ENCODE measurements at places on chromosomes 12 and 14. TPM values are rescaled to one million over a fixed set of nuclear protein-coding genes. Genes with fewer than 3 reads are reported as not detected.
A peak's percentile ranks its signal among the peaks of the same experiment; 100 is the strongest.

DNA sequence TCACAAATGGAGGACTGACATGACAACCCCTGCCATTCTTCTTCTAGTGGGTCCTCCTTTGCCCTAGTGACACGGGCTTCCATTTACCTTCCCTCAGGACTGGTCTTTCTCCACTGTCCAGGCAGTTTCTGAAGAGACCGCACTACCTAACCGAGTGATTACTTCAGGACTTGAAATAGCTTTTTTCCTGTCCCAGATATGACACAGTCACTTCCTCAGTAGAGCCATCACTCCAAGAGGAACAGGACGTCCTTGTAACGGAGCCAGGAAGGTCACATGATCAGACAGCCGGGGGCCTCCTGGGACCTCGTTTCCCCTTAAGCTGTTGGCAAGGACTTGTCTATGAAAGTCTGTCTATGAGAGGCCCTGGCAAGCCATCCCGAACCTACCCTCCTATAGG, 62.3 kb downstream of the FOS start:
- peak; percentile 63 for DNase-seq

Gene RPL10L
- total RNA-seq = not detected

GRCh38 chr12:112456029-112456428, 37.3 kb downstream of the PTPN11 start:
- no peak for DNase-seq

- DNase-seq = no peak
Observed at GRCh38 chr12:24015833-24016160, 66.3 kb upstream of the SOX5 start.

DNA sequence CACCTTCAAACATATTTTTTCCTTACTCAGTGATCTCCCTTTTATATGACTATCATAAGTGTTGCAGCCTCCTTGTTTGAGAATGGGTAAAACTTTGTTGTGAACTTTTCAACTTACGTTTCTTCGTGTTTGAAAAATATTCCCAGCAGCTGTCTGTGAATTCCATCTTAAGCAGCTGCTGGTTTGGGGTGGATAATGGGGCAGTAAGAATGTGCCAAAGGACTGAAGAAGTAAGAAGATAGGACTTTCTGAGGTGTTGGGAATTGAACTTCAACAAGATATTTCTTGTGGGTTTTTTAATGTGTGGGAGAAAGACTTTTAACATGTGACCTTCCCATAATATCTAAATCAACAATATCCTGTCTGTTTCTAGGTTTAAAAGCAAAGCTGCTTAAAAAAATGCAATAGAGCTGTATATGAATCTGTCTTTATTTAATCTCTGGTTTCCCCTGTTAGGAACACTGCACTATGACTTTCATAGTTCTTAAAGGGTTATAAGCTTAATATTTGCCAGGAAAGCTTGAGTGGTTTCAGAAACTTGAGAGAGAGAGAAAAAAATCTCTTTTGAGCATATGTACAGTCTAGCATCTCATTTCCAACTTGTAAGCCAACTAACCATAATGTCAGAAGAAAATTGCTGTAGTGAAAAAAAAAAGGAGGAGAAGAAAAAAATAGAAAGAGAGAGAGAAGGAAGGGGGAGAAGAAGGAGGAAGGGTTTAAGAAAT, 1659.2 kb upstream of the FLRT2 start:
- DNase-seq = no peak

Gene SYNDIG1L
- not detected for total RNA-seq

DNA sequence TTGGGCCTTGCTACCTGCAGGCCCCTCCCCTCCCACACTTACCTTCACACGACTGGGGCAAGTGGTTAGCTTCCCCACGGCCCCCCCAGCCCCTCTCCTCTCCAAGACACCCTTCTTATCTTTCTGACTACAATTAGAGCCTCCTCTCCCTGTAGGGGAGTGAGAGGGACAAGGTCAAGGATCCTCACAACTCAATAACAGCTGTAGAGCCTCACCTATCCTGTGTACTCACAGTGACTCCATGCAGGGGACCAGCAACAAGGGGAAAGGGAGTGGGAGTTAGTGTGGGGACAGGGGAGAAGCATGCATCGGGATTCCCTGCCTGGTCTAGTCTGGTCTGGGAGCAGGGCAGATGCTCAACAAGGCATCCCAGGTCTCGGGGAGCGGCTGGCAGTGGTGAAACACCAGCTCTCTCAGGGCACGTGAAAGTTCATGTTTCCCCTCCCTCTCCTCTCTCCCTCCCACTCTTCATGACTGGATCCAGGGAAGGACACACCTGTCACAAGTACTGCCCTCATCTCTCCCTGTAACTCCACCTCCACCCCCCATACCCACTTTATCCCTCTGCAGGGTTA, 45.3 kb downstream of the SMUG1 start:
- no peak for DNase-seq

Measured in dermis microvascular lymphatic vessel endothelial cell (primary cell).